ENCODE measurements at places on chromosomes 7 and 10.

GRCh38 chr7:106844279-106844997 is 20.6 kb upstream of the PIK3CG start:
- no peak overlapping the region for H3K27ac ChIP-seq
- H3K36me3 ChIP-seq = no peaks in the 10 kb centered on the region
- H3K4me1 ChIP-seq = no peaks in the 10 kb centered on the region
- no peaks in the 10 kb centered on the region for H3K27me3 ChIP-seq
- DNase-seq = peak; percentile 40
- H3K4me3 ChIP-seq = no peak overlapping the region

DNA sequence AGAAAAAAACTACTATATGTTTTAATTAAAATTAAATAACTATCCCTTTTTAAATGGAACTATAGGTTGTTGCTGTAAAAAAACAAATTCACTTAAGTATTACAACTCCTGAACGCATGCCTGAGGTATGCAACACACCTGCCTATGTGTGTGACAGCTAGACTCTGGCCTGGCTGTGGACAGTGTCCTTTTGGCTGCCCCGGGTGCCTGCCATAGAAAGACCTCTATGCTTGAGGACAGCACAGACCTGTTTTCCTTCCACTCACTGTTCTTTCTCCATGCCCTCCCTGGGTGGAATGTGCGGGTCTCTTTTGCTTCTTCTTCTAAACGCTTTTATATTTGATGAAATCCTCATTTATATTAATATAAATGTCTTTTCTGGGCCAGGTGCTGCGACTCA is 6.5 kb upstream of the PPIA start:
- H3K27ac ChIP-seq = no peak overlapping the region
- no peaks in the 10 kb centered on the region for H3K36me3 ChIP-seq
- no peak overlapping the region for H3K4me3 ChIP-seq

- H3K4me3 ChIP-seq = no peak overlapping the region
- peaks cover 19% of the 10 kb centered on the region for H3K4me1 ChIP-seq
- H3K27me3 ChIP-seq = no peaks in the 10 kb centered on the region
- H3K27ac ChIP-seq = no peak overlapping the region
- no peak for DNase-seq
These were observed 2.5 kb downstream of the ZNF273 start for GRCh38 chr7:64905547-64905946.

DNA sequence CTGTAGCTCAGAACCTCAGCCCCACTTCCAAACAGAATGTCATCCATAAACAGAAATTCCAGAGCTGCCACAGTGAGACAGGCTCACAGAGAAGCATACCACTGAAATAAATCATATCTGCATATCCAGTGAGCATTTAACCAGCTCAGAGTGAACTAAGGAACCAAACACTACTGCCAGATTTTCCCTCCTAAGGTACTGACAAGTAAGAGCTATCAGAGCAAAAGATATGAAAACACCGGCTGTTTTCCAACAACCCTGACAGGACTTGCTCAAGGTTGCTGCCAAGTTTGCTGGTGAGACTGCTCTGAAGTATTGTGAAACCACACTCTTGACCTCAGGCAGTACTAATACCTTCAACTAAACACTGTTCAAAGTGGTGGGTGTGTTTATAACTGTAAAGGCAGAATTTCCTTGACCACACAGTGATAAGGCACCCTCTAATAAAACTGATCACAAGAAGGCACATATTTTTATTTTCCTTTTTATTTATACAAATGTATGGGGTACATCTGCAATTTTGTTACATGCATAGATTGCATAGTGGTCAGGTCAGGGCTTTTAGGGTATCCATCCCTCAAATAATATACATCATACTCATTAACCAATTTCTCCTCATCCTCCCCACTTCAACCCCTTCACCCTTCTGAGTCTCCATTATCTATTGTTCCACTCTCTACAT is 18.3 kb downstream of the SGMS1 start:
- H3K27me3 ChIP-seq = no peaks in the 10 kb centered on the region
- DNase-seq = no peak
- no peaks in the 10 kb centered on the region for H3K36me3 ChIP-seq
- H3K4me1 ChIP-seq = peaks cover 56% of the 10 kb centered on the region
- H3K27ac ChIP-seq = peak overlapping the region; percentile 5

GRCh38 chr7:112143582-112143981 is 62.6 kb downstream of the DOCK4 start:
- H3K4me1 ChIP-seq = peaks cover 13% of the 10 kb centered on the region
- no peaks in the 10 kb centered on the region for H3K27me3 ChIP-seq
- H3K36me3 ChIP-seq = no peaks in the 10 kb centered on the region
- DNase-seq = no peak
- H3K4me3 ChIP-seq = no peak overlapping the region
